ENCODE measurements at places on chromosomes 2 and 18.

DNA sequence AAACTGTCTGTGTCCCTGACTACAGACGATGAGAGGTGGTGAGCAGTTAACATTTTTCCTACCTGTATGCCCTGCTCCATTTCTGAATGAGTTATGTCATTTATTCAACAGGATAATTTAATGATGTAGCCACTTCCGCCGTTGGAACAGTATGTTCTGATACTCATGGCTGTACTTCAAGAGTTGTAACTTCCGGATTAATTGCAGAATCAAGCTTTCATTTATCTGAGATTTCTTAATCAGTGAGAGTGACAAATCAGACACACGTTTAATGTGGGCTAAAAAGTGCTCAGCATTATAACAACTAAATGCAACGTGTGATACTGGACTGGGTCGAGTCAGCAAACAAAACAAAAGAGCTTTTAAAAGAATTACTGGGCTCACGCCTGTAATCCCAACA lies 107.7 kb downstream of the KCTD1 start:
- no peak for DNase-seq

GRCh38 chr18:13524811-13525210 lies 201.5 kb downstream of the FAM210A start:
- DNase-seq: no peak

- no peak for DNase-seq
These were observed 135.2 kb downstream of the NYAP2 start for GRCh38 chr2:225534697-225535096.

DNA sequence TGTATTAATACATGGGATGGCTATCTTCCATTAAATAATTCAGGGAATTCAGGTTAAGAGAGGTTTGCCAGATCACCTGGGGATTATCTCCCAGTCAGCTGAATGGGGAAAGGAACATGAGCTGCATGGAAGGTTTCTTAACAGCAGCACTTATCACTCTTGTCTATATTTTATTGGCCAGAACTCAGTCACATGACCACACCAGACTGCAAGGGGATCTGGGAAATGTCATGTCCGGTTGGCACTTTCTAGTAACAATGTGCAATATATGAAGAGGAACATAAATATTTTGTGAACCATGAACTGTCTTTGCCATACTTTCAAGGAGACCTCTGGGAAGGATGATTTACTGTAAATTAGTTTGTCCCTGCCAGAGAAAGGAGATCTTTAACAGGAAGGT lies 599.1 kb downstream of the SLC4A3 start:
- no peak for DNase-seq

DNA sequence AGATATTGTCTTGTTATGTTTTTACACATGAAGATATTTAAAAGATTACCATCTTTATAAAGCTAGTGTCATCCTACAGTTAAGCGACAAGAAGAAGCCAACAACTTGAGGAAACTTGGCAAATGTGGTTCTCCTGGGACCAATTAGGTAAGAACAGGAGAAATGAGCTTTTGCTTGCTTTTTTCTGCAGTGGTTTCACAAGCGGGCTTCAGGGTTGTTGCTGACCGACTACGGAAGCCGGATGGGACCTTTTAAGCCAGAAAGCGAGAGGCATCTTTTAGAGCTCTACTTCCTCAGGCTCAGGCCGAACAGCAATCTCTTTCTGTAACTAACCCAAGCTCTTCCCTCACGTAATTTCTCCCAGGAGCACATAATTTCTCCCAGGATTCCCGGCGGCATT lies 256.5 kb downstream of the CNTNAP5 start:
- DNase-seq: no peak

DNA sequence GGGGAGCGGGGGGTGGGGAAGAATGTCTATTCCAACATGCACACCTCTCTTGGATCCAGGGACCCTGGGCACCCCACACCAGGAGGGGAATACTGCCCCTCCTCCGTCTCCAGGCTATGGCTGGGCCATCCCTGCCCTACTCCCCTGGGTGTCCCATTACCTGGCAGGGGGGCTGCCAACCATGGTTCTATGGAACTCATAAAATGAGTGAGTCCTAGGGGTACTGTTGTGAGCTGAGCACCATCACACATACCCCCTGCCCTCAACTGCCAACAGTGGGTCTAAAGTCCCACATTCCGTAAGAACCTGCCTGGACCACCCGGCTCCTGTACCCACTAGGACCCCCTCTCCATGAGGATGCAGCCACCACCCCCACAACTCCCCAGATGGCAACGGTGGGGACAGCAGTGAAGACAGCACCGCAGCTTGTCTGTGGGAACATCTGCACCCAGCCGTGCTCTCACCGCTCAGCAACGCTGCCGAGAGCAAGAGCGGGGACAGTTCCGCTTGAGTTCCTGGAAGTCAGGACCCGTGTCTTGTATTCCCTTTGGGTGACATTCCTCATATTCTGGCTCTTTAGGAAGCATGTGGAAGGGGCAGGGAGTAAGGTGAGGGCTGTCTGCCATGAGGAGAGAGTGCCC lies 41.5 kb downstream of the BIN1 start:
- no peak for DNase-seq

GRCh38 chr2:168165397-168165796 lies 82.0 kb downstream of the STK39 start:
- DNase-seq: no peak

DNA sequence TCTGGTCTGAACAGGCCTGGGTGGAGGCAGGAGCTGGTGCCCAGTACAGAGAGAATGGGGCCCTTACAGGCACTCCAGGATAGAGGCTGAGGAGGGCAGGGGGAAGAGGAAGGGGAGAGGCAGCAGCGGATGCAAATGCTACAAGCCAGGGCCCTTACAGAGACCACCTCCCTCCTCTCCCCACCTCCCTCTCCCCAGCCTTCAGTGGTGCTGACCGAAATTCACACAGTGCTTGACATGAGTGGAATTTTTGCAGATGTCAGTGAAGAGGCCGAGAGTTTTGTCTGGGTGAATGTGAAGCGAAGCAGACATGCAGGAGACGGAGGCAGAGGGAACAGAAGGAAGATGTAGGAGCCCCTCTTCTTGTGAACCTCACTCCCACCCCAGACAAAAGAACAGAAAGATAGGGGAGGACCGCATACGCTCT lies 31.9 kb downstream of the CIB4 start:
- no peak for DNase-seq

DNA sequence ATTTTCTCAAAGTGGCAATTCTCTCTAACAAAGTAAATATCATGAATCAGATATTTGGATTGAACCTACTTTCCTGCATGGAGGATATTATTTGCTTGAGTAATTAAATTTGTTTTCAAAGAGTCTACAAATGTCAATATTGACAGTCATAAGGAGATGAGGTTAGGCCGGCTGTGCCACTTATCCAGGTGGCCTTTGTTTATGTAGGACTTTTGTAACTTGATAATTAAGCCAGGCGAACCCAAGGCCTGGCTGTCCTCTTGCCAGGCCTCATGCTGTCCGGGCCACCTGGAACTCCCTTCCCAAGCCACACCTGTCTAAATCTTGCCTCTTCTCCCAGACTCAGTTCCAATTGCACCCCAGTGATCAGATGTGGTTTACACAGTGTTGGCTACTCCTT lies 255.2 kb downstream of the ACKR3 start:
- no peak for DNase-seq

DNA sequence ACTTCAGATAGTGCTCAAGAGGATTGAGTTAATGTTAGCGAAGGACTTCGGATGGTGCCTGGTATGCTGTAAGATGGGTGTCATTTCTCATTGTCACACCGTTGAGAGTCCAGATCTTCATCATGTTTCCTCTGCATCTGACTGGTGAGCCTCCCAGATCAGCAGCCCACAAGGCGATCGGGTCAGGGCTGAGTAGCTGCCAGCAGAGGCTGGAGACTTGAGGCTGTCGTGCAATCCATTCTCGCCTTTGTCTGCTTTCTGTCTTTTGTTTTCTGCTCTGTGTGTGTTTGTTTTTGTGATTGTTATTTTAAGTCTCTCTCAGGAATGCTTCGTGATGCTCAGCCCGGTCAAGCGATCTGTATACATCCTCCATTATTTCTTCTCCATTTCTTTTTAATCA lies 95.8 kb downstream of the TGOLN2 start:
- DNase-seq: no peak

DNA sequence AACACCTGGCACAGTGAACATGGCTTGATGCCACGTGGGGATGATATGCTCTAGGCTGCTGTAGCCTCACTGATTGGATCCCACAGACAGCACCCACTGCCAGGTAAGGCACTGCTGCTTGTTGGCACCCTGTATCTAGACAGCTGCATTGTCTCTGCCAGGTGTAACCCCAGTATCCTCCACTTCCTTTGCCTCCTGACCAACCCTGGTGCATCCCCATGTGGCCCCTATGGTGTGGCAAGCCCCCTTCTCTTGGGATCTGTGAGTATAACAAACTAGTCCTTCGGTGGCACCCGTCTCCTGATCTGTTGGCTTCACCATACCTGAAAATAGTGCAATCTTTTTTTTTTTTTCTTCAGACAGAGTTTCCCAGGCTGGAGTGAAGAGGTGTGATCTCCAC lies 11.1 kb downstream of the TEX51 start:
- DNase-seq: no peak

- DNase-seq: no peak
These were observed 273.5 kb upstream of the MMADHC start for GRCh38 chr2:149861034-149861433.

DNA sequence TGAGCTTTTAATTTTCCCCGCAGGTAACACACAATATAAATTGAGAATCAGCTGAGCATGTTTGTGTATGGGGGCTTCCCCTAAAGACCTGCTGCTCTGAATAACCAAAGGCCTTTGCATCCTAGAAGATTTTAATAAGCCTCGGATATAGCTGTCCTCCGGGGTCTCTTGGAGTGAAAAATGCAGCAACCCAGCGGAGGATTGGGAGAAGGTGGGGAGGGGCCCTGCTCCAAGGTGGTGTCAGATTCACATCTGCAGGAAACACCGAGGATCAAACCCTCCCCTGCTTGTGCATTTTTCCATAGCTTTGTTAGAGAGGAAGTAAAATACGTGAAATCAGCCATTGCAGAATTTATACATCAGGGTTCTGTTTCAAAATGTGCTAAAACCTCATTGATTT lies 63.0 kb upstream of the OTOF start:
- no peak for DNase-seq

- DNase-seq: no peak
These were observed 6.7 kb downstream of the AOX1 start for GRCh38 chr2:200592406-200593075.

GRCh38 chr18:75353357-75353756 lies 74.1 kb downstream of the SMIM21 start:
- no peak for DNase-seq

DNA sequence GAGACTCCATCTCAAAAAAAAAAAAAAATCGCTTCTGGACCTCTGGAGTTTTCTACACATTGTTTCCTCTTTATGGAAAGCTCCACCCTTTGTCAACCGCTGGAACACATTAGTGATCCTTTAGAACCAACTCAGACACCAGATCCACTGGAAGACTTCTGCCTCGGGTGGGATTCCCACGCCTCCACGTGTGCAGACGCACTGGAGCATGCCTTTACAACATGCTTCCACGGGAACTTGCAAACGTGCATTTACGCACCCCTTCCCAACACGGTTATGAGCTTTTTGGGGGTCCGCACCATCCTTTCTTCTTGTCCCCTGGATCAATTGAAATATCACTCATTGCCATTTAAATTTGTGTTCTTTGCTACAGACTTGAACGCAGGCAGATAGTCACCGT lies 5.1 kb downstream of the CYS1 start:
- no peak for DNase-seq

GRCh38 chr2:208163489-208163888 lies at the start of gene CRYGA:
TSS of gene CRYGA (minus strand) at chr2:208163589. CDS start at chr2:208163556, 33 bp downstream.
- no peak for DNase-seq

GRCh38 chr2:117960231-117960630 lies 53.6 kb downstream of the CCDC93 start:
- no peak for DNase-seq

DNA sequence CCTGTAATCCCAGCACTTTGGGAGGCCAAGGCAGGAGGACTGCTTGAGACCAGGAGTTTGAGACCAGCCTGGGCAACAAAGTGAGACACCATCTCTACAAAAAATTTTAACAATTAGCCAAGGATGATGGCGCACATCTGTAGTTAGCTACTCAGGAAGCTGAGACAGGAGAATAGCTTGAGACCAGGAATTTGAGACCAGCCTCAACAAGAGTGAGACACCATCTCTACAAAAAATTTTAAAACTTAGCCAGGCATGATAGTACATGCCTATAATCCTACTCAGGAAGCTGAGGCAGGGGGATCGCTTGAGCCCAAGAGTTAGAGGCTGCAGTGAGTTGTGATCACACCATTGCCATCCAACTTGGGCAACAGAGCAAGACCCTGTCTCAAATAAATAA lies 7.0 kb downstream of the MEMO1 start:
- DNase-seq: no peak

- no peak for DNase-seq
These were observed 44.4 kb upstream of the OTOF start for GRCh38 chr2:26522325-26522724.

- no peak for DNase-seq
These were observed 11.3 kb downstream of the LRPPRC start for GRCh38 chr2:43984533-43984932.

- DNase-seq: no peak
These were observed 70.4 kb upstream of the MGAT4A start for GRCh38 chr2:98801286-98801685.

GRCh38 chr2:70467237-70467636 lies 86.4 kb downstream of the TGFA start:
- no peak for DNase-seq

DNA sequence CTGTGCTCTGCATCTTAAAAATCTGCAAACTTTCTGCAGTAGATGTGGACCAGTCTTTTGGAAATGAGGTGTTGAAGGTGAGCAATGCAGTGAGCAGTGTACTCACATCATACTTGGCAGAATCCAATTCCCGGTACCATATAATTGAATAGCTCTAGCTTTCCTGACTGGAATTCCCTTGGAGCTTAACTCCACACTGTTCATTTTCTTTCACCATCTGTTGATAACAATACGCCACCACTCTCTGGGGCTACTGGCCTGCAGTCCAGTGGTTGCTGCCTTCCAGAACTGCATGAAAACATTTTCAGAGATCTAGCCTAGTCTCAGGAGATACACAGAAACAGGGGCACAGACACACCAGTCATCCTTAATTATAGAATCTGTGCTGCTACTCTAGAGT lies 820.0 kb upstream of the NXPH2 start:
- no peak for DNase-seq
